ENCODE measurements at places on chromosomes 13 and 19.

DNA sequence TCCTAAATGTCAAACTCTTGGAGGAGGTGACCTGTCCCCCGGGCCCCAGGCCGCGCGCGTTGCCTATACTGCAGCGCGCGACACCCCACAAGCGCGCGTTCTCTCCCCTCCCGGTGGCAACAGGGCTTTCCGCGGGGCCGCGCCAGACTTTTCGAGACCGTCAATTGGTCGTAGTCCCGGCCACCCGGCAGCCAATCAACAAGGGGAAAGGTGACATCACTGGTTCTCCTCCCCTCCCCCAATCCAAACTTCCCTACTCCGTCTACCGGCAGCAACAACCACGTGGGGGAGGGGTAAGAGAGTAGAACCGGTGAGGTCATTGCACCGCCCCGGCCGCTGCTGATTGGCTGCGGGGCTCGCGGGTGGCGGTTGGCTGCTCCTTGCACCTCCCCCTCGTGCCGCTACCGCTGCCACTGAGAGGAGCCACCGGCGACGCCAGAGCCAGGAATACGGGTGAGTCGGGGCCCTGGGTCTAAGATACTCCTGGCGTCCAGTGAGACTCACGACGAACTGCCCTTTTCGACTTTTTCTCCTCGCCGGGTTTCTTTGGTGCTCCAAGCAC lies 829 bp upstream of the CIC start:
- peak; percentile 99 for DNase-seq

DNA sequence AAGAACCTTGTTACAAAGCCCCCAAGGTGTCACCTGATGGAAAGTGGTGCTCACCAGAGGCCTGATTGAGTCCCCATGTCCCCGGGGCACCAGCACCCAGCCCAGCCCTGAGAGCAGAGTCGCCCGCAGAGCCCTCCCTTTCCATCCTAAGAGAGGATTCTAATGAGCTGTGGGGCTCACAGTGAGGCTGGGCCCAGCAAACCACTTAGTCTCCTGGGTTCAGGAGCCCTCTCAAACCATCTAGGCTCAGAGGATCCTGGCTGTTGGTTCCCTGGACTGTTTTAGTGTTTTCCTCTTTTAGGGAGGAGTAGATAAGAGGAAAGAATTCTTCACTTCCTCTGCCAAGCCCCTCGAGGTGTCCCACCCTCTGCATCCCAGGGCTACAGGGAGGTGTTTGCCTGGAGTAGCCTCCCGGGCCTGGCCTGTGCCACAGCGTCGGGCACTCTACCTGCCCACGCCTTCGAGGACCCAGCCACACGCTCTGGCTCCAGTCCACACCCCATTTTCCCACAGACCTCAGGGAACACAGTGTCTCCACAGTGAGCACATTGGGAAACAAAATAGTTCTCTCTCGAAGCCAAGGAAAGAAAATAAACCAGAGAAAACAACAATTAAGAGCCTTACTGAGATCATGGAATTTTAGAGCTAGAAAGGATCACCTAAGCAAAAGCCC lies 34.4 kb downstream of the DHRS12 start:
- DNase-seq: no peak

GRCh38 chr13:76630629-76631230 lies 255.5 kb downstream of the KCTD12 start:
- DNase-seq: no peak

DNA sequence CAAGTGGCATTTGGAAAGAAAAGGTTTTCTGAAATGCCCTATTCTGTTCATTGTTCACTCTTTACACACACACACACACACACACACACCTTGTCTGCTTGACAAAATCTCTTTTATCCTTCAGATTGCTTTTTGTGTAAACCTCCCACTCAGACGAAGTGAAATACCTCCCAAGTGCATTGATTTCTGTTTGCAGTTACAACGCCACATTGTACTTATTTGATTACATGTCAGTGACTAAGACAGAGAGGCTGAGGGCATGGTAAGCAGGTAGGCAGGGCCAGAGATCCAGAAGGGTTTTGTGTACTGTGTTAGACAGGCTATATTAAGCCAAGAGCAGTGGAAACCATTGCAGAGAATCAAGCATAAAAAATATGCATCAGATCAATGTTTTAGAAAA lies 561.8 kb downstream of the GPC6 start:
- DNase-seq: no peak

DNA sequence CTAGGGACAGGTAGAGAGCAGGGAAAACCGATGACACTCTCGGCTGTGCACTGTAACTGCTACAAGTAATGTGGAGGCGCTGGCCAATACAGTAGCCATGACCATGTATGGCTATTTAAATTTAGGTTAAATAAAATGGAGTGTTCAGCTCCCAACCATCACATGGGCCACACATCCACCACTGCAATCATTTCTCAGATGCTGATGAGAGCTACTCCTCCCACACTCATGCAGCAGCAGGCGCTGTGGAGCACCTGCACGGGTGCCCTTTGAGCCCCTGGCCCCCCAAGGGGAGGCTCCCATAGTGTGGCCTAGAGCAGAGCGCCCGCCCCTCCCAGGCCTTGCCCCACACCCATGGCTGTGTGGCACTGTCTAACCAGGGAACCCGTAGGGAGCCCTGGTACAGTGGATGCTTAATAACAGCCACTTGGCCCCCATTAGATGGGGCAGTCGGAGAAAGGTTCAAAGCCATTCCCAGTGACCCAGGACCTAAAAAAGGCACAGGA lies 6.0 kb downstream of the ACP4 start:
- no peak for DNase-seq

GRCh38 chr13:26896986-26897668 lies 136.5 kb upstream of the GPR12 start:
- no peak for DNase-seq

DNA sequence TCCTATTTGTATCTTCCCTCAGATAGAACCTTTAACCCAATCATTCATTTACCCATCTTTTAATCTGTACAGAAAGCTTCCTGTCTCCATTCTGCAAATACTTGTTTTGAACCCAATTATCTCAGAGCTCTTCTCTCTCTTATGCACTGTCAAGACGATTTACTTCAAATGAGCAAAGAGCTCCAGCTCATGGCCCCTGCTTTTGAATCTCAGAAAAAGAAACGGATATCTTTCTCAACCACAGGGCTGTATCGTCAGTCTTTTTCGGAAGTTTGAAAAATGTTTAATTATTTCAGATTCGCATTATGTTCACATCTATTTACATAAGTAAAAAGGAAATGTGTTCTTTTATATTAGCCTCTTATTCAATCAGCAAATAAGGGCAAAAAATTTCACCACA lies 322.7 kb upstream of the NBEA start:
- DNase-seq: no peak
